Activated CD8-positive, alpha-beta memory T cell treated with anti-CD3 and anti-CD28 coated beads for 1 hour (primary cell): ENCODE measurements at places on chromosomes 6 and 20.

GRCh38 chr6:135817035-135817434 lies 34.5 kb upstream of the PDE7B start:
- DNase-seq, result no peak

DNA sequence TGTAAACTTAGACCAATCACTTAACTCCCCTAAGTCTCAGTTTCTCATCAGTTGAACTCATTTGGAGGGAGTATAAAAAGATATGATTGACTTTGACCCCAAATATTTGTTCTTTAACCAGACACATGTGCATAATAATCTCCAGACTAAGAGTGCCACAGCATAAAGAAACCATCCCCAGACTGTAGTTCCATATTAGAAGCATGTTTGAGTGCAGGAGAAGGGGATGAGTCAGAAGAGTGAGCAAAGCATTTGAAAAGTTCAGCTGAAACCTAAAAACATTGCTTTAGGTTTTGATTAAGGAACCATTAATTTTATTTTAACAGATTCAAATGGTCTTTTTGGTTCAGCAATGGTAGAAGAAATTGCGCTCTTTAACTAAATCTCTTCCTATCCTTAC lies 654.8 kb downstream of the UTRN start:
- no peak for DNase-seq

GRCh38 chr6:88008831-88009231 lies 38.8 kb upstream of the SPACA1 start:
- DNase-seq, result no peak

GRCh38 chr20:3661060-3661813 lies 2.0 kb downstream of the GFRA4 start:
- DNase-seq, result no peak

- DNase-seq, result no peak
These were observed 55.6 kb downstream of the RRBP1 start for GRCh38 chr20:17626217-17627007.

DNA sequence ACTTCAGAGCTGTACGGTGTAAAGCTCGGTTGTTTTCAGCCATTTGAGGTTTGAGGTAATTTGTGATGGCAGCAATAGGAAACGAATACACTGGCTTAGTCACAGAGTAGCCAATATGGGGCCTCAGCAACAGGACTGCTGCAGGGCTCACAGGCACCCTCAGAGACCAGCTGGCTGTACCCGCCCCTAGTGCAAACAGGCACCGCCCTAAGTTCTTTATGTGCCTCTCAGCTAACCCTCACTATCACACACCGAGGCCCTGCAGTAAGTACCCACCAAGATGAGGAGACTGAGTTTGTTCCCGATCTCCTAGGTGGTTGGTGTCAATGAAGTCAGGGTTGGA lies 11.2 kb upstream of the SERPINB9 start:
- no peak for DNase-seq

DNA sequence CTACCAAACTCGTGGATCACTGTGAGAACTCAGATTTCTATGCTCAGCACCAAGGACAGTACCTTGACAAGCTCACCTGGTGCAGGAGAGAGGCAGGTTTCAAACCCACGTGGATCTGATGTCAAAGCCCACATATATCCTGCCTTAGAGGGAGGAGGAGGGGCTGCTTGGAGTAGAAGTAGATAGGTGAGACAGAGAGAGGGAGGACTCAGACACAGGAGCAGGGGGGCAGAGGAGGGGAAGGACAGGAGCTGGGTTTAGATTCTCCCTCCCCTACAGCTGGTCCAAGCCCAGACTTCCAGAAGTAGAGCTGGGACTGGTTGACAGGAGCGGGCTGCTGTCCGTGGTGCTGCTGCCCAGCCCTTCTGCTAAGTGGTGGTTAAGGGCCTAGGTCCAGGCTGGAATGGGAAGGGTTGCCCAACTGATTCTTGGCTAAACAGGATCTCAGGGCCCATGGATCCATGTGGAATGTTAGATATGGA lies 77.5 kb downstream of the CDH22 start:
- no peak for DNase-seq

DNA sequence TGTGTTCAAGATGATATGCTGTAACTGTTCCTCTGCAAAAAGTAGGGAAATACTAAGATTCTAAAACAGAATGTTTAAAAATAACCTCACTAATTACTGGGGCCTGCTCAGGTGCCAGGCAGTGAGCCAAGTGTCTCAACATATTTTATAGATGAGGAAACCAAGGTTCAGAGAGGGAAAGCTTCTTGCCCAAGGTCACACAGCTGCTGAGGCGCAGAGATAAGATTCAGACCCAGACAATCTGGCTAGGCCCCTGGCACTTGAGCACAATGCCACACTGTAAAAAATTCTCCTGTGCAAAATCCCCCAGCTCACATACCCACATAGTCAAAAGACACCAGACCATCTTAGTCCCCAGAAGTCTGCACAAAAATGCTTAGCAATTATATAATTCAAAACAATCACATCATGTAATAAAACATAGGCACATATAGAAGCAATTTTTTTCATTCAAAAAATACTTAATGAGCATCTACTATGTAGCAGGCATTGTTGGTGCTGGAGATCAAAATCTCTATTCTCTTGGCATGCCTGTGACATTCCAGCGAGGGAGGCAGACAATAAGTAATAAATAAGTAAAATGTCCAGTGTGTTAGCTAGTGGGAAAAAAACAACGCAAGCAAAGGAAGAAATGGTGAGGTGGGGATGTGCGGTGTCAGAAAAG lies 10.3 kb downstream of the PREX1 start:
- no peak for DNase-seq

- DNase-seq, result no peak
These were observed 445.0 kb downstream of the HACE1 start for GRCh38 chr6:104414723-104415122.

GRCh38 chr6:2783188-2783963 lies 18.2 kb downstream of the WRNIP1 start:
- no peak for DNase-seq

GRCh38 chr6:24798740-24799540 lies at the start of gene ARMH2:
Gene ARMH2, minus strand, starts transcription at chr6:24798917. Its CDS starts 60 bp downstream, at chr6:24798857.
- no peak for DNase-seq

GRCh38 chr20:31693987-31694661 lies 28.5 kb downstream of the BCL2L1 start:
- DNase-seq, result no peak

- no peak for DNase-seq
These were observed 26.1 kb upstream of the KCNB1 start for GRCh38 chr20:49508435-49509199.

GRCh38 chr20:57409672-57410397 lies 18.6 kb downstream of the RBM38 start:
- no peak for DNase-seq
